ENCODE measurements at places on chromosomes 4 and X. TPM values are rescaled to one million over a fixed set of nuclear protein-coding genes. Genes with fewer than 3 reads are reported as not detected.

Gene CHST7
- total RNA-seq: 32.0 TPM

Gene DKK2
- total RNA-seq: not detected

Gene CCSER1
- total RNA-seq: 2.8 TPM

- DNase-seq: no peak
These were observed 87.2 kb downstream of the HS3ST1 start for GRCh38 chr4:11341337-11342043.

GRCh38 chr4:68462691-68463090 is 15.4 kb downstream of the TMPRSS11E start:
- DNase-seq: no peak

DNA sequence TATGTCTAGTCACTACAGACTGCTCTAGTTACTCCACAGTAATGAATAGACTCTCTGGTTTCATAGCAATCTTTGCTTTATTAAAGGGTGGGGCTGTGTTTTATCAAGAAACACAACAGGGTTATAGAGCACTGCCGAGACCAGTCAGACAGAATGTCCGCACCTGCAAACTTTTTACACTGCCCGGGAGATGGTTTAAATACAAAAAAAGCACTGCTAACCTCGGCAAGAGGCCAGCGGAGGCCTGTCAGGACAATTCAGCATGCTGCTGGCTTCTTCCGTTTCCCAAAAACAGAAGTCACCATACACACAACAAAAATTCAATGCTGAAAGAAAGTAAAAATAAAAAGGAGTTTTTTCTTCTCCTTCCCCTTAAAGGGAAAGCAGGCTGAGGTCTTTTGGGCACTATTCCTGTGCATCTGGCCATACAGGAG is 67.4 kb downstream of the IRF2 start:
- DNase-seq: peak; percentile 36

- no peak for DNase-seq
These were observed 78.3 kb downstream of the PDLIM5 start for GRCh38 chr4:94530073-94530472.

DNA sequence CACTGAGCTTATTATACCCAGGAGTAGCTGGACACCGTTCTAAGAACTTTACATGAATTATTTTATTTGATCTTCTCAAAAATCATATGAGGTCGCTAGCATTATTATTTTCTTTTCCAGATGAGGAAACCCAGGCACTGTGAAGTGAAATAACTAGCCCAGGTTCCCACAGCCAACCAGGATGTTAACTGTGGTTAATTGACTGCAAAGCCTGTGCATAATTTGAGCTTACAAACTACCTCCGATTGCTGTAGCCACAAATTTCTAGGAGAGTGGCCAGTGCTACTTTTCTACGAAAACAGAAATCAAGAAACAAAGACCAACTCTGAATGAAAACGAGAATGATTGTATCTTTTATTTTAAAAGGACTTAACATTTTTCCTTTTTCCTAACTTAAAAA is 27.2 kb downstream of the SPRY1 start:
- no peak for DNase-seq

- DNase-seq: no peak
These were observed 100.6 kb downstream of the ABLIM2 start for GRCh38 chr4:8058031-8058479.

DNA sequence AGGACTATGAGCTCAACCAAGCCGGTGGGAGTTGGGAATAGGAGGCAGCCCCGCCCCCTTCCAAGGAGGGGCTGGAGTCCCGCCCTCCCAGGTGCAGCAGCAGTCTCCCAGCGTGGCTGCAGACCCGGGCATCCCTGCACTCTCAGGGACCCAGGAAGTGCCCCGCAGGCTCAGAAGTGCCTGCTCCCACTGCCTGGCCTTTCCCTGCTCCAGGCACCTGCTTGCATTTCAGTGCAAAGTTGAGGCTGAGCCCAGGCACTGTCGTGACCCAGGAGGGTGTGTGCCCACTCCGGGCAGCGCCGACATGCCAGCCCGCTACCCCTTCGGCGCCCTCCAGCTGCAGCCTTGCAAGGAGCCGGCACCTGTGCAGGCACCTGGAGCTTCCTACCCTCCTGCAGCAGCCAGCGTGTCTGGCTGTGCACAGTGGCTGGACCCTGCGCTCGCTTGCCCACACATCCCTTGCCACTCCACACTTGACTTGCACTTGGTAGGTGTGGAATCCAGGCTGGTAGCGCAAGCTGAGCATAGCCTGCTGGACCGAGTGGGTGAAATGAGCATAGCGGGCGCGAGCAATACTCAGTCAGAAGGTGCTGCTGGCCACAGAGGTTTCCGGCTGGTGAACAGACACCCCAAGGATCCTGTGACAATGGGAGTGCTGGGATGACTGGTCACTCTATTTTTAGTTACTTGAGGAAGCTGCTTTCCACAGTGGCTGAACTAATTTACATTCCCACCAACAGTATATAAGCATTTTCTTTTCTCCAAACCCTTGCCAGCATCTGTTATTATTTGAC is 236.3 kb downstream of the PCDH10 start:
- no peak for DNase-seq

DNA sequence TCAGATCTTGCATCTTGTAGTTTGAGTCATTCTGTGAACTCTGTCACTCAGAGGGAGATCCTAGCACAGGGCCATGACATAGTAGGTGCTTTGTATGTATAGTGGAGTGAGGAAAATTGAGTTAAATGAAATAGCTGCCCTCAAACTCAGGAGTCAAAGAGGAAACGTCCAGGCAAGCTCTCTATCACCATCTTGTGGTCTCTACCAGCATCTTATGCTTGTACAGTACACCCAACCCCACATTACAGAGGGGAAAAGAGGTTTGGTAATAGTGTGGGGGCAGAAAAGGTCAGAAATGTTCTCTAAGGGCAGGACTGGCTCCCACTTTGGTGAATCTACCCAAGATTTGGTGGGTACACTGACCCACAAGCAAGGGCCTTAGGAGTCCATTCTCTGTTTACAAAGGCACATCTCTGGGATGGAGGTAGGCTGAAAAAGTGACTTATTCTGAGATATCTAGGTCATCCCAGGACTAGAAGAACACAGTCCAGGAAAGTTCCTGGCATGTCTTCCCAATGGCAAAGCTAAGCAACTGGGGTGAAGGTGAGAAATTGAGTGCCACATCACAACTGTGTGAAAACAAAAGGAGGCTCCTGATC is 131.8 kb downstream of the OR13H1 start:
- DNase-seq: no peak
